Kidney (tissue), 22 donors: ENCODE measurements at places on chromosomes 16 and 17. TPM values are rescaled to one million over a fixed set of nuclear protein-coding genes. Genes with fewer than 3 reads are reported as not detected.
A peak's percentile ranks its signal among the peaks of the same experiment; 100 is the strongest.

DNA sequence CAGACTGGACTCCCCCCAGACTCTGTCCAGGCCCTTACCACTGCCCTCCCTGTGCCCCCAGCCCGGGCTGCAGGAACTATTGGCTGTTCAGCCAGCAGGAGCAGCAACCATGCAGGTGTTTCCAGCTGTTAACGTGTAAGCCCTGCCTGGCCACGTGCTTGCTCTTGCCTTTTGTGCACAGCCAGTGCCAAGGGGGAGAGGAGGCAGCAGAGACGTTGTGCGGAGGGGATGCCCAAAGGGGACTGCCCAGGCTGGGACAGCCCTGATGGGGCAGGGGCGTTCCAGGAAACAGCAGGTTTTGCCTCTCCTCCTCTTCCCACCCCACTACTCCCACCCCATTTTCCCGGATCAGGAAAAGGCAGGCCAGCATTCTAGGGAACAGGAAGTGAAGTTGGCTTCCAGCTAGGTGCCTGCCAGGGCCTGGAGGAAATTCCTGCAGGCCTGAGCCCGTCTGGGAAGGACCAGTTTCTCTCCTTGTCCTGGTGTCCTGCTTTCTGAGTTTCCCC lies 16.7 kb upstream of the LASP1NB start:
- no peak overlapping the region for H3K4me3 ChIP-seq
- H3K27me3 ChIP-seq, result no peaks in the 10 kb centered on the region
- H3K4me1 ChIP-seq, result peaks cover 23% of the 10 kb centered on the region

DNA sequence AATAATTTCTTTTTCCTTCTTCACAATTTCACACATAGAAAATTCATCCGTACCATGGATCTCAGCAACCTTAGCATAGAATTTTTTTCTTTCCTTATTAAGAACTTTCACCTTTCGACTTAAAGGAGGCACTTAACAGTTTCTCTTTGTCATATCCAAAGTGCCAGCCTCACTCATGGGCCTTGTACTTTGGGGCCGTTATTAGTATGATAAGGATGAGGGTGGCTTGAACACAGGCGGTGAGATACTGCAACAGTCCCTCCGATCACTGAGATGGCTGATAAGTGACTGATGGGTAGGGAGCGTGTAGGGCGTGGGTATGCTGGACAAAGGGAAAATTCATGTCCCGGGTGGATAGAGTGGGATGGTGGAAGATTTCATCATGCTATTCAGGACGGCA lies 85.3 kb downstream of the OR1D5 start:
- H3K4me3 ChIP-seq, result no peak overlapping the region
- H3K27ac ChIP-seq, result no peak overlapping the region
- no peak for DNase-seq
- no peaks in the 10 kb centered on the region for H3K4me1 ChIP-seq

- peaks cover 19% of the 10 kb centered on the region for H3K4me1 ChIP-seq
- DNase-seq, result peak; percentile 97
- no peak overlapping the region for H3K4me3 ChIP-seq
These were observed 16.2 kb upstream of the NAGLU start for GRCh38 chr17:42519546-42520491.

FSCN2 gene
- 3.8 TPM for total RNA-seq

DNA sequence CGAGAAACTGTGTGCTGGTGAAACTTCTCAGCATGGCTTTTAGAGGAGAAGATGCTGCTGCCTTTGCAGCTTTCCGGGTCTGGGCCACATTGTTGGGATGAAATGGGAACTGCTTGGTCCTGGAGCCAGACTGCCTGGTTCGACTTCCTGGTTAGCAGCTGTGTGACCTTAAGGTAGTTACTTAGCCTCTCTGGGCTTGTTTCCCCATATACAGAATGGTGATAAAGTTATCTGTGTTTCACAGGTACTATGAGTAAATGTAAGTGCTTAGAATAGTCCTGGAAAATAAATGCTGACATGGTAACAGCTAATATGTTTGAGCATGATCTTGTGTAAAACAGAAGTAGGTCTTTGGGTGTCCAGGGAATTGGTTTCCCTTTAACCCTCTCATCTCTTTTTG lies 26.3 kb downstream of the AKAP1 start:
- H3K4me3 ChIP-seq, result no peak overlapping the region
- no peak for DNase-seq
- H3K4me1 ChIP-seq, result peaks cover 29% of the 10 kb centered on the region
- H3K27me3 ChIP-seq, result no peaks in the 10 kb centered on the region
- no peak overlapping the region for H3K27ac ChIP-seq
- peaks cover 26% of the 10 kb centered on the region for H3K36me3 ChIP-seq
